ENCODE measurements at places on chromosomes 1 and 21.

DNA sequence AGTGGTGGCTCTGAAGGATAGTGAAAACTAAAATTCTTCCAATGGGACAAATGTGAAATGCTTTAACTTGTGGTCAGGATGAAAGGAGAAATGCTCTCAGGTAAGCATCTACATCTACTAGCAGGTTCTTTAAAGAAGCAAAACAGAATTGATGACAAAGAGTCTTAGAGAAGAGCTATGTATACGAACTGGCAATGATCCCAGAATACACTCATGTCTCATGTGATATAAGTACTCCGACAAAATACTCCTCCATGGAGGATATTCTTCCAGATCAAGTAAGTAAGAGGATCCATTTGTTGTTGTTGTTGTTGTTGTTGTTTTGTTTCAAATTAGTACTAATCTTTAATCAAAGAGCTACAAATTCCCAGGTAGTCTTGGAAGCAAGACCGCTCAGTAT lies 174.0 kb upstream of the ATP1B1 start:
- DNase-seq: no peak

DNA sequence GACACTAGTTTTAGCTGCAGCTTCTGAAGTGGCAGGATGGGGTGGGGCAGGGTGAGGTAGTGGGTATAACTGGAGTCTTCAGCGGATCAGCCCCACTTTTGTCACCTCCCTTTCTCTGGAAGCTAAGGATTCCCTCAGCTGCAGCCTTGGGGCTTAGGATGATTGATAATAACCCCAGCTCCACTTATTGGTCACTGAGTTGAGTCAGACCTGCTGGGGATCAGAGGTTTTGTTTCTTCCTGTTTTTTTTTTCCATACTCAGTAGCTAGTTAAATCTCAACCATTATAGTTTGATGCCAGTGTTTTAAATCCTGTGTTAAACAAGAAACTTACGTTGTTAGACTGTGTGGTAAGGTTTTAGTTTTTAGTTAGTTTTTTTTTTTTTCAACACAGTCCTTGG lies 57.2 kb downstream of the LAMC1 start:
- DNase-seq: no peak

GRCh38 chr1:244460197-244460596 lies 876 bp upstream of the CATSPERE start:
- DNase-seq: no peak

DNA sequence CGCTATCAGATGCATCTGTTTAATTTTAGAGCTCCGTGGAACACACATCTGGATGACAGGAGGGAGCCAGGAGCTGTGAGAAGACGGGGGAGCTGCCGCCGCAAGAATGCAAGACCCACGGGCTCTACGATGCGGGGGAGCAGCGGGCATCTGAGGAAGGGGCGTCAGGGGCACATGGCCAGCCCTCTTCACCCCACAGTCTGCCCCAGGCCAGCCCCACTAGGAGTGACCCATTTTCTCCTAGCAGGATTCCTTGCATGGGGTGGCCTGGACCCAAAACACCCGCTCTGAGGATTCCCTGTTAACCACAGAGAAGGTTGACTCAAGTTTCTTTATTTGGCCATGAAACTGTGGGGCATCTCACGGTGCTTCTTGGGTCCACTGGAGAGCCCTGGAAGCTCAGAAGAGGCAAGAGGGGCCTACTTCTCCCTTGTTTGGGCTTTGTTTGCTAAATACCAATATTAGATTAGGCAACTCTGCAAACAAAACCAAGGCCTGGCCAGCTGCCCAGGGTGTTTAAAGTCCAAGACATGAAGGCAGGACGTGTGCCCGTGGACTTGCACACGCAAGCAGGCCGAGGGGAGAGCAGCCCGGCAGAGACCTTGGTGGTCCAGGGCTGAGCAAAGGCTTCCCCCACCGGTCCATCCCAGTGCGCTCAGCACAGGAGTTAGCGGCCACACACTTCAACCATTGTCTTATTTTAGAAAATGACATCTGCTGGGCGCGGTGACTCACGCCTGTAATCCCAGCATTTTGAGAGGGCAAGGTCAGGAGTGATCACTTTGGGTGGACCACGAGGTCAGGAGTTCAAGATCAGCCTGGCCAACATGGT lies 89.8 kb downstream of the DHRS3 start:
- DNase-seq: no peak

DNA sequence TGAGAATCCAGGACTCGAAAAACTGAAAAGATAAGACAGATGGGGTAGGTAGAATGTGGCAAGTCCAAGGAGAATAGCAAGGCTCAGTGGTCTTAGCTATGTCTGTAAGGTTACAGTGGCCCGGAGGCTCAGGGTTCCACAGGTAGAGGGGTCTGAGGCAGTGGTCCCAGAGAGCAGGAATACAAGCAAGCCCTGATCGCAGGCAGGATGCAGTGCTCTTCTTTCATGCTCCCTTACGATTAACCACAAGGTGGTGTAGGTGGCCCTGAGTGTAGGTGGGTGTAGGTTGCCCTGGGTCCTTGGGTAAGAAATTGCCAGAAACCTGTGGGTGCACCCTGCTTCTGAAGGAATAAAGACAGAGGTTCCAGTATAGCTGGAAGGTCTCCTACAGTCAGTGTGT lies 99.1 kb upstream of the RAB3GAP2 start:
- no peak for DNase-seq

DNA sequence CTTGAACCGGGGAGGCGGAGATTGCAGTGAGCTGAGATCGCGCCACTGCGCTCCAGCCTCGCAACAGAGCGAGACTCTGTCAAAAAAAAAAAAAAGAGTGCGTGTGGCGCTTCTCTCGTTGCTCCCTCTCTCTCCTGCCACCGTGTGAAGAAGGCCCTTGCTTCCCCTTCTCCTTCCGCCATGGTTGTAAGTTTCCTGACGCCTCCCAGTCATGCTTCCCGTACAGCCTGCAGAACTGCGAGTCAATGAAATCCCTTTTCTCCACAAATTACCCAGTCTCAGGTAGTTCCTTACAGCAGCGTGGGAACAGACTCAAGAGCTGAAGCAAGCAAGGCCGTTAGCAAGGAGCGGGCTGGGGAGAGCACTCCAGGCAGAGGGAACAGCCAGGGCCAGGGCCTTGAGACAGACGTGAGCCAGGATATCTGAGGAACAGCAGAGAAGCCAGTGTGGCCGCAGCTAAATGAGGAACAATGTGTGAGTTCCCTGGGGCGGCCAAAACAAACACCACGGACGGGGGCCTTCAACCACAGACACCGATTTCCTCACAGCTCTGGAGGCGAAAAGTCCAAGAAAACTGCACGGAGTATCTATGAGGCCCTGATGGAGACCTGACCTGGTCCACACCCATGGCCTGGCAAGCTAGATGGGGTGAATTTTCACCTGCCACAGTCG lies 54.2 kb upstream of the ETS2 start:
- no peak for DNase-seq

DNA sequence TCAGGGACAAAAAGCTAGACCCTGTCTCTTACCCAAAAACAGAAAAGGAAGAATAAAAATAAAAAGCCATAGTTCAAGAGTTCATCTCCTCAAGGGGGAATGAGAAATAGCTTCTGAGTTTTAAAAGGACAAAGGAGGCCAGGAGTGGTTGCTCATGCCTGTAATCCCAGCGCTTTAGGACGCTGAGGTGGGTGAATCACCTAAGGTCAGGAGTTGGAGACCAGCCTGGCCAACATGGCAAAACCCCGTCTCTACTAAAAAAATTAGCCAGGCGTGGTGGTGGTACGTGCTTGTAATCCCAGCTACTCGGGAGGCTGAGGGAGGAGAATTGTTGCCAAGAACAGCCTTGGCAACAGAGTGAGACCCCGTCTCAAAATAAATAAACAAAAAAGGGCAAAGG lies 38.6 kb upstream of the CPLANE2 start:
- DNase-seq: no peak

- no peak for DNase-seq
These were observed 7.9 kb downstream of the SLAMF1 start for GRCh38 chr1:160638926-160639325.

DNA sequence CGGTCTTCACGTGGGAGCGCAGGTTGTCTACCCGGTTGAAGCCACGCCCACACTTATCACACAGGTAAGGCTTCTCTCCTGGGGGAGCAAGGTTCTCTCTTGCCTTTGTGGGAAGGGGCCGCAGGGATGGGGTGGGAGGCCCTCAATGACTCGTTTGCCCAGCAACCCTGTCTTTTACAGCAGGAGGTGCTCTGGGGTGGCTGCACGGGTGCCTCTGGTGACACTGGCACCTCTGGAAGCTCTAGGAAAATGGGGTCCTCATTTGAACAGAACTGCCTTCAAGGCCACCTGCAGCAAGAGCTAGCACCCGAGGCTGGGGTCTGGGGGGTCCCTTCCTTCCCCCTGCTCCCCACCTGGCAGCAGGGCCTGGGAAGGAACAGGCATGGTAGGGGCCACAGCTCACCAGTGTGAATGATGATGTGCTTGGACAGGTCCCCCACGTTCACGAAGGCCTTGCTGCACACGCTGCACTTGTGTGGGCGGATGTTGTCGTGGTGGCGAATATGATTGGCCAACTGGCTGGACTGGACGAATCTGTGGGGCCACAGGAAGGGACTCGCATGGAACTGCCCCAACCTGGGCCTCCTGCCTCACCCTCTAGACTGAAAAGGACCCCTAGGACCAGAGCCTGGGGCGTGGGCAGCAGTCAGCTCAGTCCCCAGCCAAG lies 33.1 kb downstream of the ZBTB17 start:
- no peak for DNase-seq

- DNase-seq: no peak
These were observed 33.8 kb upstream of the RPL11 start for GRCh38 chr1:23657659-23658275.

- no peak for DNase-seq
These were observed 20.3 kb downstream of the FAM89A start for GRCh38 chr1:231019711-231020110.

DNA sequence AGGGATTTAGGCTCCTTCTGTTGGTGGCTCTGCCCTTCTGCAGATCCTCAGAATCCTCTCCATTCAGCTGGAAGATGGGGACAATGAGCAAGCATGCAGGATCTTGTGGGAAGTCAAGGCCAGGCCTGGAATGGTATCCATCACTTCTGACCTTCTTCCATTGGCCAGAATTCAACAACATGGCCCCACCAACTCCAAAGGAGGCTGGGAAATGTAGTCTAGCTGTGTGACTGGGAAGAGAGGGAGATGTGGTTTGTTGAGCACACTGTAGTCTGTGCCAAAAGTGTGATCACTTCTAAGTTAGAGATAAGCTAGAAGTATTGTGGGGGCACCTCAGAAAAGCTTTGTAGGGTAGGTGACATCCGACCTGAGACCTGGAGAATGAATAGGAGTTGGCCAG lies 60.4 kb upstream of the WNT4 start:
- no peak for DNase-seq

- no peak for DNase-seq
These were observed 180.2 kb downstream of the CRB1 start for GRCh38 chr1:197448121-197448779.

DNA sequence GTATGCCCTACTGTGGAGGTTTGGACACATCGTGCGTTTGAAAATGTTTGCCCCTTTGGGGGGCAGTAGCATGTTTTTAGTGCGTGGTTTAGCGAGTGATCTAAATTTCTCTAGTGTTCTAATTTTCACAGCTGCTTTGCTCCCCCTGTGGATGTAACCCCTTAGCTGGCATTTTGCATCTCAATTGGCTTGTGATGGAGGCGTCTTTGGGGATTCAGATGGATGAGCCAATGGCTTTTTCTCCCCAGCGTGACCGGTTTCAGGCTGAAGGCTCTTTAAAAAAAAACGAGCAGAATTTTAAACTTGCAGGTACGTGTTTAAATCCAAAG lies 836 bp downstream of the CDC7 start:
- no peak for DNase-seq
